ENCODE measurements at places on chromosomes 6 and 20.

- no peak for DNase-seq
Observed at GRCh38 chr6:113433335-113433991, 423.7 kb upstream of the MARCKS start.

- DNase-seq: no peak
Observed at GRCh38 chr20:2750491-2751251, 49.8 kb downstream of the CPXM1 start.

DNA sequence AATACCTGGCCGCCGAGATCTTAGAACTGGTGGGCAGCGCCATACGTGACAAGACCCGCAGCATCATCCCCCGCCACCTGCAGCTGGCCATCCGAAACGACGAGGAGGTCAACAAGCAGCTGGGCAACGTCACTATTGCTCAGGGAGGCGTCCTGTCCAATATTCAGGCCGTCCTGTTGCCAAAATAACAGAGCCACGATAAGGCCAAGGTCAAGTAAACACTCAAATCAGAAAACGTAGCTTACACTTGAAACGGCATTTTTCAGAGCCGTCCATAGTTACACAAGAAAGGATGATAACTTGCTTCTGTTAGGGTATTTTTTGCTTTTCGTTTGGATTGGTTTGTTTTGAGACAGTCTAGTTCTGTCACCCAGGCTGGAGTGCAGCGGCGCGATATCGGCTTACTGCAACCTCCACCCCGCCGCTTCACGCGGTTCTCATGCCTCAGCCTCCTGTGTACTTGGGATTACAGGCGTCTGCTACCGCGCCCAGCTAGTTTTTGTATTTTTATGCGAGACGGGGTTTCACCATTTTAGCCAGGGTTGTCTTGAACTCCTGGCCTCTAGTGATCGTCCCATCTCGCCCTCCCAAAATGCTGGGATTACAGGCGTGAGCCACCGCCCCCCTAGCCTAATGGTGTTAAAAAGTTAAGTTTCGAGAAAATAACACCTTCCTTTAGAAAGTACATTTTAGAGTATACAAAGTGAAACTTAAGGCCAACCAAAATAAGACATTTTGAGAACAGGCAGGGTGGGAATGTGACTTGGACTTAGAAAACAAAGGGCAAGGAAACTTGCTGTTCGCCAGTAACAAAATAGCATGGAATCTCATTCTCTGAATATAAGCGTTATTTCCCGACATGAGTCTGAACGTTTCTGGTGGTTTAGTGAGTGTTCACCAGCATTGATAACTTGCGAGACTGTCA, 42.8 kb upstream of the HFE start:
- DNase-seq: no peak

GRCh38 chr20:48799328-48800105, 28.3 kb downstream of the PREX1 start:
- DNase-seq: no peak

DNA sequence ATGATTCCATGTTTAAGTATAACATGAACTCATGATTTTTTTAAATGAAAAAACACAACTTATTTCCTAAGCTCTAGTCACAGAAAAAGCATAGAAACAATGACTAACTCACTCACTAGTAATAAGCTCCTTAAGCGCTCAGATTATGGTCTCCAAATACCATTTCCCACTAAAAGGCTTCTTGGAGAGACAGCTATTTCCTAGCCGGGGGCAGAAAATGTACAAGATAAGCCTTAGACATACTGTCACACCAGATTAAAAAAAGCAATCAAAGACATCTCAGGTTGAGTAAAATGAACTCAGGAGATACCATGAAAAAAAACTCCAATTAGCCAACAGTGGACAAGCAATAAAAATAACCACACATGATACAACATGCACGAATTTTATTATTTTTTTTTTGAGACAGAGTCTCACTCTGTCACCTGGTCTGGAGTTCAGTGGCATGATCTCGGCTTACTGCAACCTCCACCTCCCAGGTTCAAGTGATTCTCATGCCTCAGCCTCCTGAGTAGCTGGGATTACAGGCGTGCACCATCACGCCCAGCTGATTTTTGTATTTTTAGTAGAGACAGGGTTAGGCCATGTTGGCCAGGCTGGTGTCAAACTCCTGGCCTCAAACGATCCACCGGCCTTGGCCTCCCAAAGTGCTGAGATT, 14.9 kb downstream of the SRPK1 start:
- no peak for DNase-seq

- DNase-seq: no peak
Observed at GRCh38 chr6:63888416-63888815, 252.8 kb downstream of the PHF3 start.

- DNase-seq: peak; percentile 70
Observed at GRCh38 chr6:39865011-39865888, 69.0 kb downstream of the MOCS1 start.

DNA sequence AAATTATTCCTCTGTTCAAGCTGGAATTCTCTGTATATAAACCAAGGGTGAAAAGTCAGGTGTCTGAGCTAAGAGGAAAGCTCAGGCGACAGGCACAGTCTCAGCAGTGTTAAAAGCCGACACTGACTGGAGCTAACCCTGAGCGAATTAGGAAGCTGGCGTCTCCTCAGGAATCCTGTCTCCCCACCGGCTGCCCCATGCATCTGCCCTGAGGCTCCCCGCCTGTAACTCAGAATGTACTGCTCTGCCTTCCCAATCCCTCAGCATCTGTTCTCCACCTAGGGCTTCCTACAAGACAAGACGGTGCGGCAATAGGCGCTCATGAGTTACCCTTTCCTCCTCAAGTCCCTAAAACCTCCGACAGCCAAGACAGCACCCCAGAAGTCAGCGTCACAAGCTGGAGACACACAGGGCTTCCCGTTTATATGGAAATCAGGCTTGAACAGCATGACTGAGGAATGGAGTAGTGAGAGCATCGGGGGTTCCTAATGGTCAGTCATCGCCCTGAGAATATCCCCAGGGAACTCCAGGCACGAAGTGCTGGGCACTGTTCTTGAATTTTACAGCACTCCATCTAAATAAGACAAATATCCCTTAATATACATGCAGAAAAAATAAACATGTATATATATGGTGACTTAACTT, 33.5 kb downstream of the WDR27 start:
- no peak for DNase-seq

GRCh38 chr20:31718952-31719643, 3.6 kb downstream of the BCL2L1 start:
- DNase-seq: no peak

DNA sequence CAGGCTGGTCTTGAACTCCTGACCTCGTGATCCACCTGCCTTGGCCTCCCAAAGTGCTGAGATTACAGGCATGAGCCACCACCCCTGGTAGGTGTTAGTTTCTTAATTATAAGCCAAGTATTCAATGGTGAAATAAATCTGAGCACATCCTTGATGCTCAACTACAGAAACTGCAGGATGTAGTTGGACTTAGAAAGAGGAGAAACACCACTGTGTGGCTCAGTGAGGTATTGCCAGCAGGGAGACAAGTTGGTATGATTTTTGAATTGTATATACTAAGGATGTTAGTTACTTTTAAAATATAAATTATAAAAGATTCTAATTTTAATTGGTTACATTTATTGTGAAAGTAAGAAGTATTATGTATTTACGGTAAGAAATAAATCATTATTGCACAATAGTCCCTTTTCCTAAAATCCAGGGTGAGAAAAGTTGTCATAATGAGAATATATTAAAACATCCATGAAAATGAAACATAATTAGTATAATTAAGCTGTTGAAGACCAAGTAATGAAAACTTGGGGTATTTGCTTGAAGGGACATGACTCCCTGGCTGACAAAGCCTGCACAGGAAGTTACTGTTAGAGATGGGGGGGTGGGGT, 17.6 kb downstream of the SLC18B1 start:
- no peak for DNase-seq

DNA sequence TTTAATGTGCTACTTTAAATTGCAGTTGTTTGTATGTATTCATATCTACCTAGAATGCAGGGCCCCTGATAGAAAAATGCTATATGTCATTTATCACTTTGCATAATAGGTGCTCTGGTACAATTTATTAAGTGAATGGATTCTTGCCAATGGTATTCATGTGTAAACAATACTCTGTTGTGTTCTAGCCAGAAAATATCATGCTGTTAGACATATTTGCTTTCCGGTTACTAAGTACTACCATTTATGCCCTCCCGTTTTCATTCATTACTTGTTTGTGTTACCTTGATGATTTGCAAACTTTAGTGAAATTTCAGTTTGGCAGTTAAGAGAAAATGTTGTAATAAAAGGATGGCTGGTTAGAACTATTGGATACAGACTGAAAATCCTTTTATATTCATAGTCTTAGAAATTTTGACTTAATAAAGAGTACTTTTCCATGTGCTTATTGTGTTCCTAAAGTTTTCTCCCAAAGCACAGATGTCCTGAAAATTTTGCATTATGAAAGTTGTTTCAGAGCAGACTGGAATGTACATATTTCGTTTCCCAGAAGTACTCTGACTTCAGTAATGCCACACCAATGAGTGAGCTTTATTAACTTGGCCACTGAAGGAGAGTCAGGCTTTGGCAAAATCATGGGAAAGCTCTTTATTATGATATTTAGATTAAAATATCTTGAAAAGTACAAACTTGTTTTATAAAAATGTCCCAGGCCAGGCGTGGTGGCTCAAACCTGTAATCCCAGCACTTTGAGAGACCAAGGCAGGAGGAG, 31.5 kb downstream of the RPF2 start:
- no peak for DNase-seq

DNA sequence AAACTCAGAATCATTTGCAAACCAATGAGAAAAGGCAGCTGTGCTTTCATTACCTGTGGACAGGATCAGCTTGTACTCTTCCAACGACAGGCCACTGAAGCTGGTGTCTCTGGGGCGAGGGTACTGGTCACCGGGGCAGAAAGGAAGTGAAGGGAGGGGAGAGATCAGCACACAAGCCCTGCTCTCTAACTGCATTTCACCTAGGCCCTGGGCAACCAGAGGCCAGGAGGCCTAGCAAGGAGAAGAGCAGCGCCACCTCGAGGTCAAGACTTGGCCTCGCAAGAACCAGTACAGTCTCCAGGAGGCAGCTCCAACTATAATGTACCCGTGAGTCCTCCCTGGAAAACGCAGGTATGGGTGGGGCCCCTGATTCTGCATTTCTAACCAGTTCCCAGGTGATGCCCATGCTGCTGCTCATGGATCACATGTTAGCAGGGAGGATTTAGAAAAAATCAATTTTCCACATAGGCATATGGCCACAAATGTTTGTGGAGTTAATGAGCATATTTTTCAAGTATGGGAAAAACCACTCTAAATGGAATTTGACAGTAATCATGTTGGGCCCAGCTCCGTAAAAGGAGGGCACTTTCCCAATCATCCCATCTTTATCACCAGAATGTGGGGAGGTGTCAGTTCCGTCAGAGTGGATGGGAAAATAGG, 11.0 kb downstream of the UQCC2 start:
- DNase-seq: peak; percentile 42

DNA sequence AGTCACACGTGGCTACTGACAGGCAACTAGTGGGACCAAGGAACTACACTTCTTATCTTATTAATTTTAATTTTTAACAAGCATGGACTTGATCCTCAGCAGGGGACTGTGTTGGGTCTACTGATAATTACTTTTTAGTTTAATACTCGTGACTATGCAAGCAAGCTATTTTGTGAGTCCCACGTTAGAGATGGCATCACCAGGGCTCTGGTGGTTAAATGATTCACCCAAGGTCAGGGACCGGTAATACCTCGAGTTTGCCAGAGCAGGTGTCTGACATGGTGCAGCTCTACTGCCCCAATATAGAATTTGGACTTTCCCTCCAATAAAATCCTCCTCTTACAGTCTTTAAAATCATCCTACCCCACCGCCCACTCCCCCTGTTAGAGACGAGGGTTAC, 98.6 kb upstream of the RIN2 start:
- no peak for DNase-seq

DNA sequence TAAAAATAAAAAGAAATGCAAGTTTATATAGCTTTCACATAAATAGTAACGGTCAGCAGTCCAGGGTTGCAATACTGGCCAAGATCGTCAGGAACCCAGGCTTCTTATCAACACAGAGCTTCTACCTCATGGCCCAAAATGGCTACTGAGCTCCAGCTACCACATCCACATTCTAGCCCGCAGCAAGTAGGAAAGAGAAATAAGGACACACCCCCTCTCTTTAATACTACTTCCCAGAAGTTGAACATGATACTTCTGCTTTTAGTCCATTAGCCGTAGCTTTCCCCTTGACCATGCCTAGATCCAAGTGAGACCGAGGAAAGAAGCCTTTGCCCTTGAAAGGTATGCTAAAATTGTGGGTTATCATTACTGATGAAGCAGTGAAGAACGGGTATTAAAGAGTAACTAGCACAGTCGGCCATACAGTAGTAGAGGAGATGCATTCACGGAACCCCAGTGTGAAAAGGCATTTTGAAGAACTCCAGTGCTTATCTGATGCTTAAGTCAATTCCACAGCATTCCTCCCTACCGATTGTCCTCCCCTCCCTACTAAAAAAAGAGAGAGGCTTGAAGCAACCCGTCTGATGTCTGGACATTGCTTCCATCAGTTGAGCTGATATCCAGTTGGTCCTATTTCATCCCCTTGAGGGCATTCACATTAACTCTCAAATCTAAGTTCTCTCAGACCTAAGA, 226.9 kb upstream of the RREB1 start:
- DNase-seq: no peak

DNA sequence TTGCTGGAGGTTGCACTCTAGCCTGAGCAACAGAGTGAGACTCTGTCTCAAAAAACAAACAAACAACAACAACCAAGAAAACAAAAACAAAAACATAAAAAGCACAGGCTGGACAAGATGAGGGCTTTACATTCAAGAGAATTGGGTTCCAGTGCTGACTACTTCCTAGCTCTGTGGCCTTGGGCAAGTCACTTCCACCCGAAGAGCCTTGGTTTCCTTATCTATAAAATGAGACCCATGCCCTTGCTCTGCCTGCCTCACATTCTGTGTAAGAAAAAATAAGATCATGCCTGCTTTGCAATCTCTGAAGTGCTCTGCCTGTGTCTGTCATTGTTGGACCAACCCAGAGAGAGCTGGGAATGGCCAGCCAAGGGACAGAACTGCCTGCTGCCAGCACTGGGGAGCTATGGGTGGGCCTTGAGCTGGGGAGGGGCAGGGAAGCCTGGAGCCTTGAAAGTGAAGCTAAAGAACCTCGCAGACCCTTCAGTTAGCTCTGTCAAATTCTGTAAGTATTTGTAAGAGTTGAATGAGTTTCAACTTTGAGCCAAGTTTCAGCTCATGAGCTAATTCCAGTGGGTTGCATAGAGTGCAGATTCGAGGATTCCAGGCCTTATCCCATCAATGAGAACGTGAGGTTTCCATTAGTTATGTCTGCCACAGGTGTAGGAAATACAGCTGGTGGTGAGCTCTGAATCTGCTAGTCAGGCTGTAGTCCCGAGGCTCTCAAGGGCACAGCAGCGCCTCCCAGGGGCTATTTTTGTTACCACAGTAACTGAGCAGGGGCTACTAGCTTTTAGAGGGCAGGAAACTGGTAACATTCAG, 93.2 kb downstream of the DLGAP4 start:
- DNase-seq: no peak

GRCh38 chr6:77893391-77893790, 240.6 kb downstream of the MEI4 start:
- no peak for DNase-seq

- no peak for DNase-seq
Observed at GRCh38 chr6:129744201-129744879, 34.4 kb upstream of the ARHGAP18 start.

- no peak for DNase-seq
Observed at GRCh38 chr20:49404461-49404860, 78.0 kb downstream of the KCNB1 start.

Measured in stimulated activated CD4-positive, alpha-beta T cell treated with anti-CD3 and anti-CD28 coated beads, Interleukin-12 subunit alpha, Interleukin-12 subunit beta, amount 100 ng/mL, for 24 hours (primary cell).